ENCODE measurements at places on chromosomes 1 and 21.

- peak; percentile 20 for DNase-seq
These were observed 569 bp downstream of the ATF3 start for GRCh38 chr1:212608959-212609700.

GRCh38 chr1:14909920-14910460 is 243.6 kb upstream of the TMEM51 start:
- DNase-seq, result no peak

- no peak for DNase-seq
These were observed 2.7 kb downstream of the INTS3 start for GRCh38 chr1:153730468-153730988.

- DNase-seq, result no peak
These were observed 58.4 kb upstream of the DYNLT5 start for GRCh38 chr1:66693856-66694255.

DNA sequence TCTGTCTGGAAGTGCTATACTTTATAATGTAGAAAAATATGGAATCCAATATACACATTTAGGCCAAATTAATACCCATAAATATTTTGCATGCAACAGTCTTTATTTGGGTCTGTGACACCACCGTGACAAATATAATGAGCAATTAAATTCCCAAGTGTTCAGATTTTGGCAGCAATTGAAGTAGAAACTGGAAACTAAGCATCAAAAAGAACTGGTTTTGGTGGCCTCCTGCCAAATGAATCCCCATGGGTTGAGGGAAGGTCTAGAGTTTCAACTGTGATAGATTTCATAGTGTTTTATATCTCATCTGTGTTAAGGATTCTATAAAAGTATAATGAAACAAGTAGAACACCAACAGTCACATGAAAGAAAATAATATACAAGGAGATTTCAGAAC is 88.4 kb downstream of the DPYD start:
- DNase-seq, result no peak

GRCh38 chr21:36184545-36184944 is 27.9 kb downstream of the DOP1B start:
- no peak for DNase-seq

GRCh38 chr1:180230416-180230790 is 339 bp downstream of the LHX4 start:
- DNase-seq, result no peak

DNA sequence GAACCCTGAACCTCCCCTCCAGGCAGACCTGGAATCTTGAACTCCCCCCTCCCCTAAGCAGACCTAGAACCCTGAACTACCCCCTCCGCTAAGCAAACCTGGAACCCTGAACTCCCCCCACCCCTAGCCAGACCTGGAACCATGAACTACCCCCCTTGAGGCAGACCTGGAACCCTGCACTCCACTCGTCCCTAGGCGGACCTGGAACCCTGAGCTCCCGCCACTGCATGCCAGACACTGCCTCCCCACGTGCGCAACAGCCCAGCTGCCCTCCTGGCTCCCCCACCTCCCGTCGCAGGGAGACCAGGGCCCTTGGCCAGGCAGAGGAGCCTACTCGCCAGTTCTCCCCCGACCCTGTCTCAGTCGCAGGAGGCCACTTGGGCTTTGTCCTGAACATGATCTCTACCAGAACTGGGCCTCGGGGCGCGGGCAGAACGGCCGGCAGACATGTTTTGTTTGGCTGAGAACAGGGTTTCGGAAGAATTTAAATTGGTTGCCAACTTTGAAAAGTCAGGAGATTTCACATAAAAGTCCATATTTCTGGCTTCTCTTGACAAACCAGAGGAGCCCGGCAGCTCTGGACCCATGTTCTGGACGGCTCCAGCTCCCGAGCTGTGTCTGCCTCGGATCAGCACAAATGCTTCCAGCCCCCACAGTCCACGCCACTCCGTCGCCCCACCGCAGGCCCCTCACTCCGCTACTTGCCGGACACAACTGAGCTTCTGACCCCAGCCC is 9.2 kb upstream of the PLEKHG5 start:
- DNase-seq, result no peak

DNA sequence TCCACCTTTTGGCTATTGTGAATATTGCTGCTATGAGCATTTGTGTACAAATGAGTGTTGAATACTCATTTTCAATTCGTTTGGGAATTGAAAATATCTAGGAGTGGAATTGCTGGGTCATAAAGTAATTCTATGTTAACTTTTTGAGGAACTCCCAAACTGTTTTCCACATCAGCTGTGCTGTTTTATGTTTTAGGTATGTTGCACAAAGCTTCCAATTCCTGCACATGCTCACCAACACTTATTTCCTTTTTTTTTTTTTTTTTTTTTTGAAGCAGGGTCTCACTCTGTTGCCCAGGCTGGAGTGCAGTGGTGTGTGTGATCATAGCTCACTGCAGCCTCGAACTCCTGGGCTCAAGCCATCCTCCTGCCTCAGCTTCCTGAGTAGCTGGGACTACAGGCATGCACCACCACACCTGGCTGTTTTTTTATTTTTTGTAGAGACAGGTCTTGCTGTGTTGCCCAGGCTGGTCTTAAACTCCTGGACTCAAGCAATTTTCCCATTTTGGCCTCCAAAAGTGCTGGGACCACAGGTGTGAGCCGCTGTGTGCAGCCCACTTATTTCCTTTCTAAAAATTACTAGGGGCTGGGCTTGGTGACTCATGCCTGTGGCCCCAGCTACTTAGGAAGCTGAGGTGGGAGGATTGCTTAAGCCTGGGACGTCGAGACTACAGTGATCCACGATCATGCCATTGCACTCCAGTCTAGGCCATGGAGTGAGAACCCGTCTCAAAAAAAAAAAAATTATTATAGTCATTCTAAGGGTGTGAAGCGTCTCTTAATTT is 33.4 kb downstream of the TMCC2 start:
- DNase-seq, result no peak

DNA sequence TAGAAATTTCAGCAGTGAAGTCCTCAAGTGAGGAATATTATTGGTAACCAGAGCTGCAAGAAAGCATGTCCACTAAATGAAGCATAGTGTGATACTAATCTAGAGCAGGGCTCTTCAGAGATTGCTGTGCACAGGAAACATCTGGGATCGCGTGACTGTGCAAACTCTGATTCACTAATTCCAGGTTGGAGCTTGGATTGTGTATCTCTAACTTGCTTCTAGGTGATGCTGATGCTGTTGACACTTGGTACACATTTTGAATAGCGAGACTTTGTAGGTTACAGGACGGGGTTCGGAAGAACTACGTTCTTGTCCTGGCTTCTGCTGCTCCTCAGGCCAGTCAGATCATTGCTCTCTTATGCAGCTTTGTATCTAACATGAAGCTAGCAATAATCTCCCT is 66.5 kb downstream of the PRRX1 start:
- no peak for DNase-seq

GRCh38 chr1:94980582-94981574 is 54.0 kb upstream of the CNN3 start:
- DNase-seq, result no peak

- DNase-seq, result no peak
These were observed 50.0 kb upstream of the ZNF648 start for GRCh38 chr1:182111496-182111895.

GRCh38 chr21:28644762-28645161 is 347.9 kb downstream of the LTN1 start:
- no peak for DNase-seq

Data from naive thymus-derived CD8-positive, alpha-beta T cell (primary cell).